Stimulated activated CD4-positive, alpha-beta T cell treated with anti-CD3 and anti-CD28 coated beads, Interleukin-12 subunit alpha, Interleukin-12 subunit beta, amount 100 ng/mL, for 4 hours (primary cell): ENCODE measurements at places on chromosomes 2 and 18.

DNA sequence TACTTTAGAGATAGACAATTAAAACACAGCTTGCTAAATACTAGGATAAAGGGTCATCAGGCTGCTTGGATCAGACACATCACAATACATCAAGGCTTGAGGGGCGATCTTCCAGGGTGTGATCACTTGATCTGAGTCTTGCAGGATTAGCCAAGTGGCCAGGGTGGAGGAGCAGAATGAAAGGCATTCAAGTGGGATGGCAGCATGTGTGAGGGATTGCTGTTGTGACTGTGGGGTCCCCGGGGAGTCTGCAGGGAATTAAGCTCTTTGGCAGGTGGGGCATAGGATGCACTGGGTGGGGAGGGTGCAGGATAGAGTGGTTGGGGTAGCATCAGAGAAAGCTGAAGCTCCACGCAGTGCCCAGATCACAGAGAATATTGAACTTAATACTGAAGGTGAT lies 58.0 kb upstream of the TMEM163 start:
- no peak for DNase-seq

DNA sequence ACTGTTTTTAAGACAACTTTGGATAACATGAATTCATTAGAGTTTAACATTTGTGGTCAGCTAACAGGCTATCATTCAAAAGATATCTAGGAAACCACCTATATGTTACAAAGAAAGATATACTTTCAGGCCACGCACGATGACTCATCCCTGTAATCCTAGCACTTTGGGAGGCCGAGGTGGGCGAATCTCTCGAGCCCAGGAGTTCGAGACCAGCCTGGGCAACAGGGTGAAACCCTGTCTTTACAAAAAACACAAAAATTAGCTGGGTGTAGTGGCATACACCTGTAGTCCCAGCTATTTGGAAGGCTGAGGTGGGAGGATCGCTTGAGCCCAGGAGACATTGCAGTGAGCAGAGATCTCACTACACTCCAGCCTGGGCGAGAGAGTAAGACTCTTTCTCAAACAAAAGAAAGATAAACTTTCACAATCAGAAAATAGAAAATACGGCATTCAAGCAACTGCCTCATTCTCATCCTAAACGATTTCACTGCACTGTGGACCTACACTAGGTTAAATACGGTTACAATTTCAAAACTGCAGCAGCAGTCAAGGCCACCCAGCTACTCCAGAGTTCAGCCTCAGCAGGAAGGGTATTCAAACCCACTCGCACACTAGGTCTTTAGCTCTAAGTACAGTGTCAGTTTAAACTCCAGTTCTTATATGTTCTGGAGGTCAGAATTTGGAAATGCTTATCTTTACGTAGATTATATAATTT lies 250.0 kb upstream of the SLC39A10 start:
- no peak for DNase-seq

DNA sequence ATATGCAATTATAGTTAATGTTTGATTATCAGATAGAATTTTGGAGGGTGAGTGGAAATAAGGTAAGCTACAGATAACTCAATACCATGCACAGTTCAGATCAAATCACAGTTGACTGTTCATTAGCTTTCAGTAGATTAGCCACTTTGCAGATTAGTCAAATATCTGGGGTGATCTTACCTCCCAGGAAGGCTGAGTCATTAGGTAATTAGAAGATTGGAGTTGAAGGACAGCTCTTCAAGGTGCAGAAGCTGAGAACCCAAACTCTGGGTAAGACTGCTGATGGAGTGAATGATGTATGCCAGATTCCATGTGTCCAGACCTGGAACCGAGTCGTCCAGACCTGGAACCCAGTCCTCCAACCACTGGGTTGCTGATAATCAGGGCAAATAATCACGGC lies 262.8 kb upstream of the UBE2E3 start:
- no peak for DNase-seq

DNA sequence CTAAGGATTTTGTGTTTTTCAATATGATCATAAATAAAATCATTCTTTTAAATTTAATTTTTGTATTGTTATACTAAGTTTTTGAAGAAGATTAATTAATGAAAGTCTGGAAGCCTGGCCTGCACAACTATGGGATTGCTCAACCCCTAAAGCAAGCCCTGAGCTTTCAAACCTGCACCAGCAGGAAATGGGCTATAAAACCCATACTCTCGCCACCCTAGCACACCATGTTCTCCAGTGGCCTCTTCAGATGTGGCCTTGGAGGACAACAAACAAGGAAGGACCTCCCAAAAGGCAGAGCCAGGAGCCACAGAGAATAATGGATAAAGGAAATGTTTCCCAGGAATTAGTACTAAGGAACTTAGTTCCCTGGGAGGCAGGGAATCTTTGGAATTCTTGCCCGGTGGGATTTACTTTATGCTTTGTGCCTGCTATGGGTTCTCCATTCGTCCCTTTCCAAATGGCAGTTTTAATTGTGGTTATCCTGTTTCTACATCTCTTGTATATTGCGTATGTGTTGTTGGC lies 212.5 kb downstream of the ZFP36L2 start:
- no peak for DNase-seq

DNA sequence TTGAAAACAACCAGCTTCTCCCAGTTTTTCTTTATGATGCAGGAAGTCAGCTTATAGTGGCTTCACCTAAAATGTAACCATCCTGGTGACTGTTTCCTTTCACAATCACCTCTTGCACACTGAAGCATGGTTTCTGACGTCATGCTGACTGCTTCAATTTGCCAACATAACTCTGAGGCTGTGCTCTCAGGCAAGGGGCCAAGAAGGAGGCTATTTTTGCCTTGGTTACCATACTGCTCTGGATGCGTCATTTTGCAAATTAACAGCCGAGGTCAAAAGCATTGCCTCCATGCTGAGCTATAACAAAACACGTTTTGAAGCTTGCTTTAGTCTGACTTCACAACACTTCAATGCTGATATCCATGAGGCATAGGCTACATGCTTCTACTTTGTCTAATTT lies 397.8 kb downstream of the METTL4 start:
- DNase-seq = no peak

GRCh38 chr2:237494066-237494465 lies 7.0 kb downstream of the MLPH start:
- DNase-seq = no peak

DNA sequence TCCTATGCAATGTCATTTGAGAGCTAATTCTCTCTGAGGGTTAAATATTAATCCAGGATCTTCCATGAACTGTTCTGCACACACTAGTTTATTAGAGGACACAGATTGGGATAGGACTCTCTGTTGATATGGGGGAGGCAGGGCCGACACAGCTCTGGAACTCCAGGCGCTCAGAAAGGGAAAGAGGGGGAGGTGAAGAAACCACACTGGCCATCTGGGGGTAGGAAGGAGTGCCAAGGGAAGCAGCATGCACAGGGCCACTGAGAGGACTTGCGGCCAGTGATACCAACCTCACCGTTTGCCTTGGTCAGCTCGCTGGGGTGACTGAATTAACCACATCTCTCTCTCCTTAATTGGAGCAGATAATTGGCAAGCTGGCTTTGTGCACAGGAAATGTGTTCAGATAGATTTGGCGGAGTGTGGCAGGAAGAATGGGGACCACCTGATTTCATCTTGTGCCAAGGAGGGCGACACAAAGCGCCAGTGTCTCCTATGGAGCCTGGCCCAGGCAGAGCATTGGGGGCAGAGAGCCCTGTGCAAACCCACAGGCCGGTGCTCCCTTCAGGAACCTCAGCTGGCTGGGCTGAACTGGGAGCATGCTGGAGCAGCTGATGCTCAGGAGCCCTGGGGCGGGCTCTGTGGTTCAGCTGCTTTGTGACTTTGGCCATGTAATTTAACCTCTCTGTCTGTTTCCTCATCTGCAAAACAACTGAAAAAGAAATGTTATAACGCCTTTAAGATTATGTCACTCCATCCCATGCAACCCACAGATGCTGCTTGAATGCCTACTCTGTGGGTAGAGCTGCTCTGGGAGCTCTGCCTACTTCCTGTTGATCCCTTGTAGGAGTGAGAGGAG lies 114.7 kb upstream of the STON1 start:
- DNase-seq = no peak

DNA sequence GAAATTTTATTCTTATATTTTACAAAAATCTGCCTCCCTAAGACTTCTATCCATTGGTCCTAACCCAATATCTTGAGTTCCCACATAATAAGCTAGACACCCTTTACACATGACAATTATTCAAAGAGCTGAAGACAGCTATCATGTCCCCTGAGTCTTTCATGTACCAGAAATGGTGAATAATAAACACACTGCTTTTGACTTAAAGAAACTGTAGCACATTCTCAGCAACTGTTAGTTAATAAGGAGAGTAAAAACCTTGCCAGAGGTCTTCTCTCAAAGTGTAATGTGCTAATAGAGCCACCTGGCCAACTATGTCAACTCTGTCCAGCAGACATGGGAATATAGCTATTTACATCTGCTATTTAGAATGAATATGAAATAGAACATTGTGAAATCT lies 109.7 kb upstream of the ARL5A start:
- no peak for DNase-seq

- DNase-seq = no peak
These were observed 738.6 kb downstream of the ERBB4 start for GRCh38 chr2:211800001-211800400.

DNA sequence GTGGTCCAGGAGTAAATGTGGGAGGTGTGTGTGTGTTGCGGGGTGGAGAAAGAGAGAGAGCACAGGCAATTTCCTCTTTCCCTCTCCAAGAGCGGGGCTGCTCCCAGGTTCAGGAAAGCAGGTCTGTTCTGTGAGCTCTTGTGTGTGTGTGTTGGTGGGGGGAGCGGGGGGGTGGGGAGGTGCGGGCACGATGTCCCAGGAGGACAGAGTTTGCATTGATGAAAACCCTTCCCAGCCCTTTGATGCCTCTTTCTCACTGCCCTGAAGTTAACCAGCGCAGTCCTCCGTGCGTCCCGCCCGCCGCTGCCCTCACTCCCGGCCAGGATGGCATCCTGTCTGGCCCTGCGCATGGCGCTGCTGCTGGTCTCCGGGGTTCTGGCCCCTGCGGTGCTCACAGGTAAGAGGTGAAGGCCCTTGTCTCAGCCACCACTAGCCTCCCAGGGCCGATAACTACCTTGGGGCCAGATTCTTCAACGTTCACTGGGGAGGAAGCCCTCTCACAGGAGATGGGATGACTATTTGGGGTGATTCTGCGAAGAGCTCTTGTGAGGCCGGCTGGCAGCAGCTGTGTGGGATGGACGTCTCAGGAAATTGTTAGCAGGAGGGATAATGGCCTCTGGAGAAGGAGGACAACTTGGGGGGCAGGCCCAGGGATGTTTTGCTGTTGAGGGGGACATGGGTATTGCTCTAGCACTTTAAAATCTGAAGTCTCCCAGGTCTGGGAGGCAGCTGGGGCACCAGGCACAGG lies at the start of gene SNORC:
Gene SNORC (plus strand): TSS at position 247 of the 748 bp plus-strand sequence. CDS start 78 bp downstream, at position 325.
- DNase-seq = no peak

DNA sequence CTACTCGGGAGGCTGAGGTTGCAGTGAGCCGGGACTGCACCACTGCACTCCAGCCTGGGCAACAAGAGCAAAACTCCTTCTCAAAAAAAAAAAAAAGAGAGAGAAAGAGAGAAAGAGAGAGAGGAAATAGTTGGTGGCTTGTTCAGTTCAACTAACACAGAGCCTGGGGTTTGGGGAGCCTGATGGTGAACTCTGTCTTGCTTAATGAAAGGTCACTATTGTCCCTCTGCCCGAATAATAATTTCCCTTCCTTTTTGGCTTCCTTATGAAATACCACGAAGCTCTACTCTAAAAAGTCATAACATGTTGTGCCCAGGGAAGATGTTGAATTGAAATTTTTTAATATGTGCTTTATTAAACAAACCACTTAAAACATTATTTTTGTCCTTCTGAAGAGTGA lies 17.3 kb downstream of the BCL2 start:
- DNase-seq = no peak

- no peak for DNase-seq
These were observed 248.7 kb downstream of the SOX11 start for GRCh38 chr2:5940596-5941535.

DNA sequence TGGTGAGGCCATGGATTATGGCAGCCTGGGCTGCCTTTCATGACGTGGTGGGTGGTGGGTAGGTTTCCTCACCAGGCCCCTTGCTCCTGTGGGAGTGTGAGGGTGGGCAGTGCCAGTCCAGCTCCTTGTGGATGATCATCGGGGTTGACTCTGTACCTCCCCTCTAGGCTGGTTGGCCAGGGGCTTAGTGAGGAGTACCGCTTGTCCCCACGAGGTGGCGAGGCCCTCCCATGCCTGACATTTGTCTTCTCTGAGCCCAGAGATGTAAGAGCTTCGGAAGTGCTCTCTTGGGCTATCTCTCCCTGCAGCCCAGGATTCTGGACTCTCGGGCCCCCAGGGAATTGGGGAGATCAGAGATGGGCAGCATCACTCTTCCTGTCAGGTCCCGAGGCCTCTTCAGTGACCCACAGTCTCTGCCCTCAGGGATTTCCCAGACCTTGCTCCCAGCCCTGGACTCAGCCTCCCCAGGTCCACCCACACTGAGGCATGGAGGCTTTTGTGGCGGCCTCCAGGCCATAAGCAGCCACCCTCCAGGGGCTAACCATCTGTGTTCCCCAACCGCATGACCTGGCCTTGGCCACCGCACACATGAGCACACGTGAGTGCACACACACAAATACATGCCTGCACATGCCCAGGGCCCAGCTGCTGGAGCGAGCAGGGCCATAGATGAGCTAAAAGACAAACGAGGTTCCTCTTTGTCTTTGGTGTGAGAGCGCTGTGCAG lies 6.5 kb downstream of the SPR start:
- peak; percentile 26 for DNase-seq

- no peak for DNase-seq
These were observed 26.6 kb downstream of the PLB1 start for GRCh38 chr2:28522481-28522880.

- DNase-seq = no peak
These were observed 284.6 kb downstream of the TXNL1 start for GRCh38 chr18:56353663-56354260.

- DNase-seq = no peak
These were observed 8.1 kb upstream of the PSTPIP2 start for GRCh38 chr18:46080156-46080555.

DNA sequence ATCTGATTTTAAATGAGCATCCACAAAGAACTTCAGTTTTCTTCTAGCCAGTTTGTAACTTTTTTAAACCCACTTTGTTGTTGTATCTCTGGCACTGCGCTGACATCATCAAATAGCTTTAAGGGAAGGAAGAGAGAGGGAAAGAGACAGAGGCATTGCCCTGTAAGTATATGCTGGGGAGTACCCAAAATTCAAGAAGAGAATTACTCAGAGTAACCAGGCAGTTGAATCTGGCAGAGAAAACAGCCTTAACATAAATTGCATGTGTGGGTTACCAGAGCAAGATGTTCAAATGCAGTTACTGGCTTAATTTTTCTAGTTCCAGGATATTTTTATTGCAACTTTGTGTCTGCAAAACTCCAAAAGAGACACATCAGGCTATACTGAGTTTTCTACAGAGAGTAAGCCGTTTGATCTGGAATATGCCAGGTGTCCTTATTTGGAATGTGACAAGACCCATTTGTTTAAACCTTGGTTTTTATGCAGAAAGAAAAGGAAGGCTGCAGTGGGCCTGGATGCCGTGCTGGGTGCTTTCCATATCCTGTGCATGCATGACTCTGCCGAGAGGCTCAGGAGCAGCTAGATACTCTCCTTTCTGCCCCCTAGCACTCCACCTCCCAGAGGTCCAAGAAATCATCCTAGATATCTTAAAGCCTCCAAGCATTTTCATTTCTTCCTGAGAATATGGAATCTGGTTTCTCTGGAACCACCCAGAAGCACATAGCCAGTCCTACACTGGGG lies 93.7 kb downstream of the MAPRE2 start:
- DNase-seq = no peak
